ENCODE measurements at places on chromosomes 5 and 9.

GRCh38 chr5:55701462-55702103 lies 10.5 kb downstream of the SLC38A9 start:
- DNase-seq, result no peak

- DNase-seq, result no peak
Observed at GRCh38 chr5:17157916-17158529, 59.4 kb upstream of the BASP1 start.

GRCh38 chr5:124040799-124041198 lies 528.8 kb downstream of the CSNK1G3 start:
- no peak for DNase-seq

DNA sequence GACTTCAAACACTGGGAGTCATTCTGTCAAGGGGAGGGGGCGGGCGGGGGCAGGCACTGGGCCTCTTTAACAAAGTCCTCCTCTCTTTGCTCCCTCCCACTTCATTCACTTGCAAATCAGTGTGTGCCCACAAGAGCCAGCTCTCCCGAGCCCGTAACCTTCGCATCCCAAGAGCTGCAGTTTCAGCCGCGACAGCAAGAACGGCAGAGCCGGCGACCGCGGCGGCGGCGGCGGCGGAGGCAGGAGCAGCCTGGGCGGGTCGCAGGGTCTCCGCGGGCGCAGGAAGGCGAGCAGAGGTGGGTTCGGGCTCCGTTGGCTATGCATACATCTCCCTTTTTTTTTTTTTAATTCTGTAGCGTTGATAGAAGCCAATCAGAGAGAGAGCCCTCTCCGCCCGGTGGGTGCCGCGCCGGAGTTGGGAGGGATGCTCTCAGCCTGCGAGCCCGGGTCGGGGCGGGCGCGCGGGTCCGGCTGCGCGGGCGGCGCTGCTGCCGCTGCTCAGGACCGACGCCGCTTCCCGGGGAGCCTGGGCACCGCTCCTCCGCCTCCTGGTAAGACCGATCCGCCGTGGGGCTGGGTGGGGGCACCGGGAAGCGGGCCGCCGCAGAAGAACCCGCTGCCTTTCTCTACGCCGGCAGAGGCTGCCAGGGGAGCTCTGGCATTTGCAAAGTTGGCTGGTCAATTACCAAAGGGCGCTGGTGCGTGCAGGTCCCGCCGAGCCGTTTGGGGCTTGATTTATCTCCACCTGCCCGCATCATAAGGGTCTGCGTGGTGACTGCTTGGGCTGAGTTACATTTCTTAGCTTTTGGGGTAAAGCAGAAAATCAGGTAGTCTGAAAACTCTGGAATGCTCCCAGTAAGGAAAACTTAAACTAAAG lies at the start of gene CDH6:
TSS of gene CDH6 (plus strand) at position 96 of the 877 bp plus-strand sequence. CDS start 73,788 bp downstream, outside the sequence.
- DNase-seq, result peak; percentile 73

DNA sequence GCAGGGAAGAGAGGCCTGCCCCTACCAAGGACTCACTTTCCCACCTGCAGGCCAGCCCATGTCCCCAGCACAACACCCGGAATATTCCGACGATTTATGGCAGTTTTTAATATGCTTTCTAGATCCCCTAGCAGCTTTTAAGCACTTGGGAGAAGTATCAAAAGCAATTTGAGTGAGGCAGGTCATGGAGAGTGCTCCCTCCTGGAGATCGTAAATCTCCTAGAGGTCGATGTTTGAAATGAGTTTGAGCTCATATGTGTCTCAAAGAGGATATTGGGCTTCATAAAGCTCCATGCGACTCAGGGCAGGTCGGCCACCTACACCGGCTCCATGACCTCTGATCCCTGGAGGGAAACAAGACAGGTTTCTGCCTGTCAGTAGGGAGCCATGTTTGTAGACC lies 27.3 kb downstream of the CFAP90 start:
- DNase-seq, result no peak

DNA sequence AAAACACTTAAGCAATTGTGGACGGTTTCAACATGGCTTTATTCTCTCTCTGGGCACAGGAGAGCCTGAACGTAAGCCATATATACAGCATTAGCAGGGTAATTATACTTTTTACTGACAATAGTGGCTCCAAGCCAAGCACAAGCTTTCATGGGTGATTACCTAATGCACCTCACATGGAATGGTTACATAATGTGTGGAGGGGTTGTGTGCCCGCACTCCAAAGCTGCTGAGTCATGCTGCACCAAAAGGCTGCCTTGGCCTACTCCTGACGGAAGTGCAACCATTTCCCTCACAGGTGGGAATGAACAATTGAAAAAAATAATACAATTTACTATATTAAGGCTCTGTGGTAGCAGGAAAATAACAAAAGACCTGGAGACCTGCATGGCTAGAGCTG lies 86.5 kb upstream of the ATP10B start:
- DNase-seq, result no peak

DNA sequence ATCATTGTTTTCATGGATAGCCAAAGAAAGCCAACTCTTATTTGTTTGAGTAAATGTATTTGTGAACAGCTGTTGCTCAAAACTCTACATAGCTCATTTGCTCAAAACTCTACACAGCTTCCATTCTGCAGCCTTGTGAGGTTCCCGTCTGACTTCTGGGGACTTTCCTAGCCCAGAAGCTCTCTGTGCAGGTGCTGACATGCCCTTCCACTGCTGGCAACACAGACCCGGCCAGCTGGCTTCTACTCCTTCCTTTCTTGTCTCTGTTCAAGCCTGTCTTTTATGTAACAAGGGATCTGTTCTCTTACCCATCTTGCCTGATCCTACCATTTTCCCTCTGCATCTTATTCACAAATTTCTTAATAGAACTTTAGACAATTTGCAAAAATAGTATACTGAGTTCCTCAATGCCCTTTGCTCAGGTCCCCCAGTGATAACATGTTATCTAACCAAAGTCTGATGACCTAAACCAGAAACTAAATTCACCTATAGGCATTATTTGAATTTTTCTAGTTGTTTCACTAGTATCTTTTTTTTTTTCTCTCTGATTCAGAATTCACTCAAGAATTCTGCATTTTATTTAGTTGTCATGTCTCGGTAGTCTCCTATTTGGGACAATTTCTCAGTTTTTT lies 556.5 kb upstream of the SEMA6A start:
- DNase-seq, result no peak

DNA sequence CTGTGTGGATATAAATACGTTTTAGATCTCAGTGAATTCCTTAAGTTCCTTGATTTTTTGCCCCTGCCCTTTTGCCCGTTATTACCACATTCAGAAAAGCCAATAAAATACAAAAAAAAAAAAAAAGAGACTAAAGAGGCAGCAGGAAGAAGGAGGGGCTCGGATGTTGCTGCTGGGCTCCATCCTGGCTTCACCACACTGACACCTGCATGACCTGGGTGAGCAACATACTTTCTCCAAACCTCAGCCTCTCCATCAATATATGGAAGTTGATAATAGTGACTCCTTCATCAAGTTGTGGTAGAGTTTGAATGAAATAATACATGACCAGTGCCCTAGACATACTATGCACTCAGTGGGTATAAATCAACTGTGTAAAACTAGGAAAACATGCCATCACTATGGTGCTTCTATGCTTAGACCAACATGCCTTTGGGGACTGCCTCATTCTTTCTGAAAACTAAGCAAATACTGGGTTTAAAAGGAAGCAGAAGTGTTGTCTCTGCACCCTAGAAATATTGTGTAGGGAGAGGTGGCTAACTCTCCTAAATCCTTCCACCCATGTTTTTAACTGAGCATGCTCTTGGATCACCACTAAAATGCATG lies 243.0 kb downstream of the PIK3R1 start:
- DNase-seq, result no peak

- no peak for DNase-seq
Observed at GRCh38 chr9:27304521-27304920, 7.6 kb upstream of the EQTN start.

Measured in HTR-8/SVneo (cell line).